ENCODE measurements at places on chromosomes 12 and 14.
A peak's percentile ranks its signal among the peaks of the same experiment; 100 is the strongest.

DNA sequence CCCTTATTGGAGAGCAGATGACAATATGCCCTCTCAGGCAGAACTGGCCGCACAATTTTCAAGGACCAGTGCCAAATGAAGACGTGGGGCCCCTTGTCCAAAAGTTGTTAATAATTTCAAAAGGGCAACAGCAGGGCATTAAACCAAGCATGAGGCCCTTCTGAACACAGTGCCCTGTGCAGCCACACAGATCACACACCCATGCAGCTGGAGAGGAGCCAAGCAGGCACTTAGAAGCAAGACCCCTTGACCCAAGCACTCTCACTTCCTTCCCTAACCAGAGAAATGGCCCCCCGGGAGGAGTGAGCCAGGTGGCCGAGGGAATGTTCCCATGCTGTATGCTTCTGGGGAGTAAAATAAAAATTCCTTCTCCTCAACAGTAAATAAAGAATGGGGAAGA lies 114.0 kb upstream of the TMPO start:
- no peak for DNase-seq

GRCh38 chr14:44847526-44848309 lies 114.0 kb downstream of the KLHL28 start:
- DNase-seq = no peak

DNA sequence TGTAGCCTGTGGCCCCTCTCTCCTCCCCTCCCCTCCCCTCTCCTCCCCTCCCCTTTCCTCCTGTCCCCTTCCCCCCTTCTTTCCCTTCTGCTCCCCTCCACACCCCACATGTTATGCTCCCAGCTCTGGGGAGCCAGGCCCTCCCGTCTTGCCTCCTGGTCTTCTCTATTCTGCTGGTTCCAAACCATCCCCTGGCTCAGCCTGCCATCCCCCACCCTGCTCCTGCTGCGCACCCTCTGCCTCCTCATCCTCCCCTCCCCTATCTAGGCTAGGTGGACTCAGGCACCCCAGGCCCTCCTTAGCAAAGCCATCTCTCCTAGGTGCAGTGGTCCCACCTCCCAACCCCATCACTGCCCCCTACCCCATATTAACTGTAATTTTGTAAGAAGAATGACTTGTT lies 99.5 kb downstream of the CALM1 start:
- DNase-seq = no peak

DNA sequence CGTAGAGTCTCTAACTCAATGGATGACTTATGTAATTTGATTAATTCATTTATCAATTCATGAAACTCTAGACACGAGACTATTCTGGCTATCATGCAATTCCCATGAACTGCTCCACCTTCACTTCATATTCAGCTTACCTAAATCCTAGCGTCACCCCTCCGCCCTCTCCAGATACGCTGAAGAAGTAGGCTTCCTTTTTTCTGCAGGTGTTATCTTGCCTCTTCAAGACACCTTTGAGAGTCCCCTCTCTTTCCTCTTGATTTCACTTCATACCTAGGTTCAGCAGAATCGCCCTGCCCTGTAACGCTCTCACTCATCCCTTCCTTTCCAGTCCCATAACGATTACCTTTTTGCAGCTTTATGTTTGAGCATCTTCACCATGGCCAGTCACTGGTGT lies 4.0 kb upstream of the RNASE4 start:
- no peak for DNase-seq

DNA sequence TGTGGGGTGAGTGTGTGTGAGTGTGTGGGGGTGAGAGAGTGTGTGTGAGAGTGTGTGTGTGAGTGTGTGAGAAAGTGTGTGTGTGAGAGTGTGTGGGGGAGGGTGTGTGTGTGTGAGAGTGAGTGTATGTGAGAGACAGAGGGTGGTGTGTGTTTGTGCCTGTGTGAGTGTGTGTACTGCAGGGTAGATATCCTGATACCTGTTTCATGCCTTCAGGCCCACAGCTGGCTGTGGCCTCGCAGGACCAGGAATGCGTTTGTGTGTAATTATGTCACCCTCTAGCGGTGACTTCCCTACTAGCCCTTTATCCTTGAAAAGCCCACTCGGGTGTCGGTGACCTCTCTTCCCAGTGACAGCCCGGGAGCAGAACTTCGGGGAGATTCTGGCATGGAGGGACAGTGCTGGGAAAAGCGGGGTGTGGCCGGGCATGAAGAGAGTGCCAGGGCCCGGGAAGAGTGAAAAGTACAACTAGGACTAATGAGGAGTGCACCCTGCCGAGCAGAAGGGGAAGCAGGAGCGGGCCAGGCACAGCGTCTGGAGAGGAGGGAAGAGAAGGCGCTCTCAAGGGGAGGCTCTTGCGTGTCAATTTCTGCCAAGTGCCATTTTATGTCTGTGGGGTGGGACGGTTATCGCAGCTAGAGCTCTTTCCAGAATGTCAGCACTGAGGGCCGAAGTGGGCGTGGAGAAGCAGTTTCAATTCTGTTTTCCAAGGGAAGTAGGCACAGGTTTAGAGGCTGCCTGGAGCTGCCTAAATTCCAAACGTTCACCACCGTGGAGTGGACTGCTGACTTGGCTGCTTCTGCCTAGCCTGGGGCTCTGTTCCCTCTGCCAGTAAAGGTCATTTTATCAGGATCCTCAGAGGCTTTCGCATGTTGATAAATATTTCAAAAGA lies 11.0 kb upstream of the FBXL14 start:
- peak; percentile 62 for DNase-seq

GRCh38 chr12:43336962-43337555 lies 214.9 kb downstream of the ADAMTS20 start:
- DNase-seq = no peak

- no peak for DNase-seq
Observed at GRCh38 chr12:105317942-105318621, 12.4 kb upstream of the C12orf75 start.

DNA sequence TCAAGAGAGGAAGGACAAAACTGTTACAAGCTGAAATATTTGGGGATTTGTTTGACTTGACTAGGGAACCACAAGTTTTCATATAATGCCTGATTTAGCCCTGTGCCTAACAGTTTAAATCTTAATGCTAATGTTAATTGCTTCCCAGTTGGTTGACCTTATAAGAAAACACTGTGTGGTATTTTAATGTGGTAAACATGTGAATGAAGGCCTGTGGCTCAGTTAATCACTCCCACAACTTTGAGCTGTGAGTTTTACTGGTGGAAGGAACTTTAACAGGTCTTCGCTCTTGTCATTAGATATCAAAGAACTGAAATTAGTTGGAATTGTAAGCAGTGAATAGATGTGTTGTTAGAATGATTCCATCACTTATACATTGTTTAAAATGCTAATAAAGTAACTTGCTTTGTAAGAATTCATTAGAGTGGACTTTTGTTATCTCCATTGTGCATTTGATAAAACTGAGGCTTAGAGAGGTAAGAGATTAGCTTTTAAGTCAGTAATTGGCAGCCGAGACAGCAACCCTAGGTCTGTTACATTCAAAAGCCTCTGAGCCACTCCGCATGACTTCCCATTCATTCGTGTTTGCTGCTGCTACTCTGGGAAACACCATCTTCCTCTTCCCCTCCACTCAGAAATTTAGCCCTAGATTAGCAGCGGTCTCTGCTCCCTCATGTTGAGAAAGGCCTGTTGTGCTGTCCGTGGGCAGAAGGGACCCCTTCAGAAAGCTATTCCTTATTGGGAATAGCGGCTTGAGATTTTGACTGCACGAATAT lies 1.0 kb upstream of the TBK1 start:
- DNase-seq = peak; percentile 79

GRCh38 chr14:62914873-62915272 lies 130.4 kb downstream of the KCNH5 start:
- no peak for DNase-seq

GRCh38 chr12:105239304-105239703 lies 3.3 kb upstream of the APPL2 start:
- no peak for DNase-seq

DNA sequence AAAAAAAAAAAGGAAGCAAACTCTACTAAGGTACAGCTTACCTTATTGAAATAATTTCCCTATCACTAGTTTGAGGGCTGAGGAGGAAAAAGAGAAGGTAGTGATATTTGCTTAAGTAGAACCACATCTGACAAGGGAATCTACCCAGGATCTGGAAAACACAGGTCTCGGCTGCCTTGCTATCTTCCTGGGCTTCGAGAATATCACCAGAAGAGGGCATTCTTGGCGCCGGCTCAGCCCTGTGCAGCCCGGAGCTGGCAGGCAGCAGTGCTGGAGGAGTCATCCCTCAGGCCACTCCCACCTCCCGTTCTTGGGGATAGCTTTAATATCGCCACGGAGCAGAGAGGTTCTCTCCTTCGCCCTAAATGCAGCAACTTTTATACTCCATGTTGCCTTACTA lies 1181.2 kb downstream of the VRK1 start:
- peak; percentile 41 for DNase-seq

All from neuronal stem cell (in vitro differentiated cells).